GM23338 (cell line): ENCODE measurements at places on chromosomes 2 and 18.

GRCh38 chr2:136032817-136033535 is 47.5 kb upstream of the DARS1 start:
- no peak for DNase-seq

DNA sequence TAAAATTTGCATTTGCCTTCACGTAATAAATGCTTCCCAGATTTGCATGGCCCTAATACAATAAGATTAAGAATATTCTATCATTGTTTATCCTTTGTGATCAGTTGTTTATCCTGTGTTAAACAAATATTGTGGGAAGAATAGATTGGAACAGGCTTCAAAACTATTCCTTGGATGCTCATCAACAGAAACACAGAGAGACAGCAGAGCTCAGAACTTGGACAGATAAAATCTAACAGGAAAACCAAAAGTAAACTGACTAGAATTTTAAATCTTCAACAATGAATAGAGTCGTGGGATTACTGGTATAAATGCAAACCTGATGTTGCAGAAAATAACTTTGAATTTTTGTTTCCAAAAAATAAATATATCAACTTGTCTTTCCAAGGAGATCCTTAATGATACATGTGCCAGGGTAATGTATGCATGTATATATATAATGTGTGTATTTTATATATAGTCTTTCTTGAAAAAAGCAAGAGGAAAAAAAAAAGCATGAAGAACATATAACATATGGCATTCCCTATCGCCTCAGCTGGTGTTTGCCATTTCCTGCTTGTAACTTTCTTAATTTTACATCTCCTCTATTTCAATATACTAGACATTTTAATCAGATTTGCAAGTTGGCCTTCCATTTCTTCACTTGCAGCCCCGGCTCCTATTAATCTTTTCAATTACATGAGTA is 59.9 kb upstream of the TANK start:
- no peak for DNase-seq

- DNase-seq, result no peak
Observed at GRCh38 chr2:101597347-101597944, 100.1 kb upstream of the MAP4K4 start.

- no peak for DNase-seq
Observed at GRCh38 chr2:213834746-213835145, 550.5 kb downstream of the SPAG16 start.

DNA sequence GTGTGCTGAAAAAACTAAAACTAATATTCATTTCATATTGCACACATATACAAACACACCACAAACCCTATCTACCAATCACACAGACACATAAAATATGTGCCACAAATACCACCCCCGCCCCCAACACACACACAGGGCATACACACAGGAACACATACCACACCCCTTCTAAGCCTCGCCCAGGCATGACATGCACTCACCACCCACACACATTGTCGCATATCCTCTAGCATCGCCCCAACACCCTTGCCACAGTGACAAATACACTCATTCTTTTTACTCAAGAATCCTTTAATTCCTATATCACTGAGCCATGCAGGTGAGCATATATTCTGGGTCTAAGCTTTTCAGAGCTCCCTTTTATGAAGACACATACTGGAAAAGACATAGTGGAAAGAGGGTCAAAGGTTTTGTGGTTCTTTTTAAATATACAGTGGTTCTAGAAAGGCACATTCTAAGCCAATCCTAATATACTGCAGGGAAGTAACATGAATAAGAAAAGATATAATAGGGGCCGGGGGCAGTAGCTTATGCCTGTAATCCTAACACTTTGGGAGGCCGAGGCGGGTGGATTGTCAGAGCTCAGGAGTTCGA is 24.5 kb upstream of the LCLAT1 start:
- no peak for DNase-seq

GRCh38 chr2:240916571-240917008 is 10.5 kb downstream of the CROCC2 start:
- peak; percentile 74 for DNase-seq

- peak; percentile 82 for DNase-seq
Observed at GRCh38 chr18:63025251-63026090, 294.1 kb downstream of the BCL2 start.

GRCh38 chr18:3060667-3061580 is 48.0 kb upstream of the LPIN2 start:
- no peak for DNase-seq

DNA sequence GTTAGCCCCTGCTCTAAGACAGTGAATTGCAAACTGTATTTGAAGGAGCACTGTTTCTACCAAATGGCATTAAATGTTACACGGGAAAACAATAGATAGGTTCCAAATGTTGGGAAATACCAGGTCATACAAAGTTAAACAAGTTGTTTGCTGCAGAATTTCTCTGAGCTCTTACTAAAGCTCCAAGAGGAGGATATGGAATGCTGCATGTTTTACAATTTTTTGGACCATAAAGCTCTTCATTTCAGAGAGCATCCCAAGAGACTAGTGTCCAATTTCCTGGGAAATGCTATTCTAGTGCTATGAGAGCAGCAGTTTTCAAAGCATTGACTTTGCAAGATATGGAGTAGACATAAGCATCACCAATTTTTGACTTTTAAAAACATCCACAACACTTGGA is 155.6 kb upstream of the CCDC68 start:
- no peak for DNase-seq

- no peak for DNase-seq
Observed at GRCh38 chr2:62363166-62363565, 142.8 kb downstream of the TMEM17 start.

GRCh38 chr2:98463081-98463481 is 18.4 kb downstream of the INPP4A start:
- no peak for DNase-seq

DNA sequence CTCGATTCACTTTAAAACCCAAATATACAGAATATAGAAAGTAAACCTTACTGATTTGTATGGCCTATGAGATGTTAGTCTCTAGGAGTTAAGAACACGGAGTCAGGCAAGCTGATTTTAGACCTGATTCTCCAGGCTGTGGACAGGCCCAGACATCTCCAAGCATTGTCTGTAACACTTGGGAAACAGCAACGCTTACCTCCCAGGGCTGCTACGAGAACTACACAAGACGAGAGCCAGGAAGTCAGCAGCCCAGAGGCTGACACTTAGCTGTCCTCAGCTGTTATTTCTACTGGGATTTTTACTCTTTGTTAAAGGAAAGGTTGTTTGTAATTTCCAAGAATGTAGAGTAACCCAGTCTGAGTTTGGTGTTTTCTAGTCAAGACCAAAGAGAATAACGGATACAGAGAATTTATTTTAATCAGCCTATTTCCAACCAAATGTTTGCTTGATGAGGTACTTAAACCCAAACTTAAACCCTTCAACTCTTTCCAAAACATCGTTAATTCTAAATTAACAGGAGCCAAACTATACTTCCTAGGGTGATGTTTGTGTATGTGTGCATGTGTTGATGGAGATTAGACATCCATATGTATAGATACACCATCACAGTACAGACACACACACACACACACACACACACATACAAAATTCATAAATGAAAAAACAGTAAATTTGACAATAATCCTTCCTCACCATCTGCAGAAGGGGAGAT is 123.4 kb downstream of the LAMA1 start:
- DNase-seq, result no peak

DNA sequence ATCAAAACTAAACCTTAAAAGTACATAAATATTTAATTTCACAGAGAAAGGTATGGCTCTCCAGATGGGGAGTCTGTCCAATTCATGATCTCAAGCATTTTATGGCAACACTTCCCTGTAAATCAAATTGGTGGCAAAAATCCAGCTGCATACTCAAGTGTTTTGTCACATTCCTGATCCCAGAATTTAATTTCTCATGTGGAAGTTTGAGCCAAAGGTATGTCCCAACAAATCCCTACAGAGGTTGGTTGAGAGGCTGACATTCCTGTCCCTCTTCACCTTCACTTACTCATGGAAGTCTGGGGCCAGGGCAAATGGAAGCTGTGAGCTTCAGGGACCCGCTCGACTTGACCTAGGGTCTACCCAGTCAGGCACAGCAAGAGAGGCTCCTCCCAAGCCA is 17.7 kb downstream of the KLF7 start:
- no peak for DNase-seq

- no peak for DNase-seq
Observed at GRCh38 chr18:58009166-58009565, 34.9 kb upstream of the NEDD4L start.

- no peak for DNase-seq
Observed at GRCh38 chr18:48228841-48229240, 180.3 kb downstream of the ZBTB7C start.

DNA sequence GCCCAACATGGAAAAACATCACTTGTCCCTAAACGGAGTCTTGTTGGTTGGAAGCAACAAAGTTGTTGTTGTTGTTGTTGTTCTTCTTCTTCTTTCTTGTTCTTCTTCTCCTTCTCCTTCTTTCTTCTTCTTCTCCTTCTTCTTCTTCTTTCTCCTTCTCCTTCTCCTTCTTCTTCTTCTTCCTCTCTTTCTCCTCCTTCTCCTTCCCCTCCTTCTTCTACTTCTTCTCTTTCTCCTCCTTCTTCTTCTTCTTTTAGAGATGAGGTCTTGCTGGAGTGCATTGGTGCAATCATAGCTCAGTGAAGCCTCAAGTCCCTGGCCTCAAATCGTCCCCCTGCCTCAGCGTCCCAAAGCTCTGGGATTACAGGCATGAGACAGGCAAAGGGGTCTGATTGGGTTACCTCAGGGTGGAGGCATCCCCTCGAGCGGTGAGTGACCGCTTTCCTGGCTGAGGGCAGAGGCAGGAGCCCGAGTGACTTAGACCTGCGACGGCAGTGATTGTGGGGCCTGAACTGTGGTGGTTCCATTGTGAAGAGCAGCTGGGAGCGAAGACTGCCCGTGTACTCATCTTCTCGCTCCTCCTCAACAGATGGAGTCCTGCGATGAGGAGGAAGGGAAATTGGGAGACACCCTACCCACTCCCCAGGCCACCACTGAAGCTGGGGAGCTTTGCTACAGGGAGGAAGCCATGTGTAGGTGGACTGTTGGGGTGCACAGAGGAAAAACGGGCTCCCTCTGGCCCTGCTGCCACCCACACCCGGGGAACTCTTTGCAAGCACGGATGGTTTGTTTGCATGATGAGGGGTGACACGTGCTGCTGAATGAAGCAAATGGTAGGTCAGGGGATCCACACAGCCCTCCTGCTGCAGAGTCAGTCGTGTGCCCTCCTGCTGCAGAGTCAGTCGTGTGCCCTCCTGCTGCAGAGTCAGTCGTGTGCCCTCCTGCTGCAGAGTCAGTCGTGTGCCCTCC is 7.0 kb upstream of the PER2 start:
- no peak for DNase-seq

- DNase-seq, result no peak
Observed at GRCh38 chr2:26245810-26246209, 1.1 kb downstream of the HADHB start.

DNA sequence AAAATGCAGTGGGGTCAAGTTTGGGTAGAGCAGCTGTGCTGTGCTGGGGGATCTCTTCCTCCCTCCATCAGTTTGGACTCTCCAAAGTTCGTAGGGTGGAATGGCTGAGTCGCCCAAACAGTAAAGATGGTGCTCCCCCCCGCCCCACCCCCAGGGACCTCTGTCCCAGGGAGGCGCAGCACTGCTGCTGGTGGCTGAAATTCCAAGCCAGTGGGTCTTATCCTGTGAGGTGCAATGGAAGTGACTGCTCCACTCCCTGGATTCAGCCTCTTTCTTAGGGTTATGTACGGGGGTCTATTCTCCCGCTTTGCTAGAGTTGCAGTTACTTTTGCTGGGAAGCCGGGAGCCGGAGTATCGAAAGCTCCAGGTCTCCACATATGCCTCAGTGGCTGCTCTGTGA is 97.5 kb upstream of the CTAGE1 start:
- no peak for DNase-seq

DNA sequence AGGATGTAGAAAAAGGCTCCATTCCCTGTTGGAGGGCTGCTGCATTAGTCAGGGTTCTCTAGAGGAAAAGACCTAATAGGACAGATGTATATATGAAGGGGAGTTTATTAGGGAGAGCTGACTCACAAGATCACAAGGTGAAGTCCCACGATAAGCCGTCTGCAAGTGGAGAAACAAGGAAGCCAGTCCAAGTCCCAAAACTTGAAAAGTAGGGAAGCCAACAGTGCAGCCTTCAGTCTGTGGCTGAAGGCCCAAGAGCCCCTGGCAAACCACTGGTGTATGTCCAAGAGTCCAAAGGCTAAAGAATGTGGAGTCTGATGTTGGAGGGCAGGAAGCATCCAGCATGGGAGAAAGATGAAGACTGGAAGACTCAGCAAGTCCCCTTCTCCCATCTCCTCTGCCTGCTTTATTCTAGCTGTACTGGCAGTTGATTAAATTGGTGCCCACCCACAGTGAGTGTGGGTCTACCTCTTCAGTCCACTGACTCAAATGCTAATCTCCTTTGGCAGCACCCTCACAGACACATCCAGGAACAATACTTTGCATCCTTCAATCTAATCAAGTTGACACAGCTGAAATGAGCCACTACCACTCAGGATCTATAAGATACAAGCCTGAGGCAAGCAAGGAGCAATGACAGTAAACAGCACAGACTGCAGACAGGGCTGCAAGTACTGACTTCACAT is 30.0 kb upstream of the ATG16L1 start:
- no peak for DNase-seq
